ENCODE measurements at places on chromosomes 7 and 10.
A peak's percentile ranks its signal among the peaks of the same experiment; 100 is the strongest.

GRCh38 chr10:24756283-24756682, 32.6 kb upstream of the ARHGAP21 start:
- DNase-seq, result no peak

DNA sequence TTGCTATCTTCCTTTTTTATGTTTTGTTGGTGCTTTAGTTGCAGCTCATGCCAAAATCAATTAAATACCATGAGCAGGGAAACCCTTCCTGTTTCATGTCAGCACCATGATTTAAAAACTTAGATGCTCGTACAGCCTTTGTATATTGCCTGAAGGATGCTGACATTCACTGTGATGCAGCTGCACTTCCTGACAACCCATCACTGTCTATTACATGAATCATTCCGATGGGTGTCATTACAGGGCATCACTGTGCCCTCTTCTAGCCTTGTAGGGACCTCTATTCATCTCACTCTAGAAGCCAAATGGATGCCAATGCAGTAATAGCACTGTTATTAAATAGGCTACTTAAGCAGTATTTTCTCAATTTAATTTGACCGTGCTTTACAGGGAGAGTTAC, 18.3 kb upstream of the ITGB1 start:
- DNase-seq, result no peak

DNA sequence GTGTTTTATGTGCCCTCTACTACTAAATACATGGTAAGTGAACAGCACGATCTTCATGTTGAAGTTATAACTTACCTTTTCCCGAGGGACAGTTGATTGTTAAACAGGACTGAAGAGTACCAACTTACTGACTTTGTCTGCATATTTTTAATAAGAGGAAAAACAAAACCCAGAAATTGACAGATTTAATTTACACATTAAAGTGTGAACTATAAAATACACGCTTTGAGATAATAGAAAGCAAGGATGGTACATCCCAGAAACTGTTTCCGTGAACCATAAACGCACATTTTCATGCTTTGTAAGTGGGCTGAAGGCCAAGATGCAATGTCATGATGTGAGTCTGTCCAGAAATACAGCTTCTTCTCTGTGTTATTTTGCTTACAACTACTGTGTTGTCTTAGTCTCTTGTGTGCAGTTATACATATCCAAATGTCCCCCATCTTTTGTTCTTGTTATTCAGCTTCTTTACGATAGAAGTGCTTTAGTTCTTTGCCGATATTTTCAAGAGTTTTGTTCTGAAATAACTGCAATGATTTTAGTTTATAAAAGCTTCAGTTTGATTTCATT, 190.1 kb downstream of the MLLT10 start:
- no peak for DNase-seq

GRCh38 chr10:123564631-123565030, 101.5 kb upstream of the GPR26 start:
- no peak for DNase-seq

DNA sequence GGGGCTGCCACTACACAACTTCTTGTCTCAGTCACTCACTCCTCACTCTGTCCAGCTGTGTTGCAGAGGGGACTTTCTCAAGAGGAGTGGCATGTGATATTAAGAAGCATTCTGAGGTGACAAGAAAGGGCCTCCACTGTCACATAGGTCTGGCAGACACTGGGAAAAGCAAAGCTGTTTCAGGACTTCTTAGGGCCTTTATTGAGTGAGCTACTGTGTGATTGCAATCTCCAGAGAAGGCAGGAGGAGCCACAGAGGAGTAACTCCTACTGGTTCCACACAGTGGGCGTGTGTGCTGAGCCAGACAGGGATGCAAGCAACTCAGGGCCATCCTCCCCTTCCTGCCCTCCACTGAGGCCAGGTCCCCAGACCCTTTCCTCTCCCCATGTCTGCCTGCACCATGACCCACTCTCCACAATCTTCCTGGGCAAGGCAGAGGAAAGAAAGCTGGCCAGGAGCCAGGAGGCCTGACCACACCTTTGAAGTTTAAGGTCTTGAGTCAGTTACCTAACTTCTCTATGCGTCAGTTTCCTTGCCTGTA, 262.0 kb upstream of the ZMIZ1 start:
- no peak for DNase-seq

DNA sequence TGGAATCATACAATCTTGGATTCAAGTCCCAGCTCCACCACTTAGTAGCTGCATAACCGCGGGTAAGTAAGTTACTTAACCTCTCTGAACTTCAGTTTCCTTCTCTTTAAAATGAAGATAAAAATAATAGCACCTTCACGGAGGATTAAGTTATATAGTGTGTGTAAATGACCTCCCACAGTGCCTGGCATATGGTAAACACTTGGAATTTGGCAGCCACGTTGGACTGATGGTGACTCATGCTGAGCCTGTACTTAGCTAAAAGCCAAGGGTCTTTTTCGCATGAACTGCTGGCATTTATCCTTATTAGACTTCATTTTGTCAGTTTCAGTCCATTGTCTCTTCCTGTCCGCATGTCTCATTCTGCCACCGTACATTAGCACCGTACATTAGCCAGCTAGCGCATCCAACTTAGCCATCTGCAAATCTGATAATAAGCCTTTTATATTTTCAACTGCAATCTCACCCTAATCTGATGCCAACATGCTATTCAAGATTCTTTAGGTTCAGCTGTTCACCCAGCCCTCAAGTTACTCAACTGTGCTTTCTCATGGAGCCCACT, 11.2 kb downstream of the SLC13A4 start:
- no peak for DNase-seq

GRCh38 chr7:11206177-11206899, 232.7 kb downstream of the PHF14 start:
- no peak for DNase-seq

- DNase-seq, result peak; percentile 24
These were observed 79.3 kb upstream of the ACBD5 start for GRCh38 chr10:27319752-27320431.

- DNase-seq, result no peak
These were observed 31.8 kb downstream of the BAMBI start for GRCh38 chr10:28709001-28709710.

DNA sequence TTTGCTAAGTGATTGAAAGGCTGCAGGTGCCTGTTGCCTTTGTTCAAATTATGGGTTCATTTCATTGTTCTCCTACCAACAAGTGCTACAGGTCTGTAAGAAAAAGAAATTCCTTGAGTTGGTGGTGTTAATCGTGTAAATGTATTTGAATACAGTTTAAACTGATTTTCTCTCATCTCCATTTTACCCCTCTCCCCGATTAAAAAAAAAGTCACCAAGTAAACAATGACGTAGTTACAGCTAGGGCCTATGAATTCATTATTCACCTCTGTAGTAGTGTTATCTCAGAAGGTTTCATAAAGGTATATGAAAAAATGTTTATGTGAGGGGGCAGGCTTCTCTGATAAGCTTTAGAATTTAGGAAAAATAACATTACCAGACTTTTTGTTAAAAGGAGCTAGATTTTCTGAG, 1.1 kb downstream of the REEP3 start:
- no peak for DNase-seq

- no peak for DNase-seq
These were observed 7.6 kb downstream of the ITGB8 start for GRCh38 chr7:20338285-20338684.

DNA sequence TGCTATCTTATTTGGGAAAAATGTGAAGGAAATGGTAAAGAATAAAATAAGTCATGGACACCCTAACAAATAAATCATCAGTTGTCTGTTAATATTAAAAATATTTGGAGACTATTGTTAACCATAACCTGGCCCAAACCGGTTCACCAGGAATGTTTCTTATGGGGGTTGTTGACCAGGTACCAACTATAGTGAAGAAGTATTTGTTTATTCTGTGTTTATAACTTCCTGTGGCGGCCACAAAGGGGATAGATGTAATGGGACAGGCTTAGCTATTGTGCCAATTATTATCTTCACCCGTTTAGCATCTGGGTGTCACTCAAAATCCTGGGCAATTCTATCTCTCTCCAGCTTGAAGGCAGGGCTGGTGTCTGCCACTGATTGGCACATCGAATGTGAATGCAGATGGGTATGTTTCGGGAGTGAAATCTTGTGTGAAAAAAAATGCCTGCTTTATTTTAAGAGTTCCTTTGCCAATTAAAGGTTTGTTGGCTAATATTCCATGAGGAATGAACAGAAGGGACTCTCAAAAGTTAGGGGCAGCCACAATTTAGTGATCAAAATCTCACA, 500.9 kb downstream of the ARL4A start:
- DNase-seq, result no peak

DNA sequence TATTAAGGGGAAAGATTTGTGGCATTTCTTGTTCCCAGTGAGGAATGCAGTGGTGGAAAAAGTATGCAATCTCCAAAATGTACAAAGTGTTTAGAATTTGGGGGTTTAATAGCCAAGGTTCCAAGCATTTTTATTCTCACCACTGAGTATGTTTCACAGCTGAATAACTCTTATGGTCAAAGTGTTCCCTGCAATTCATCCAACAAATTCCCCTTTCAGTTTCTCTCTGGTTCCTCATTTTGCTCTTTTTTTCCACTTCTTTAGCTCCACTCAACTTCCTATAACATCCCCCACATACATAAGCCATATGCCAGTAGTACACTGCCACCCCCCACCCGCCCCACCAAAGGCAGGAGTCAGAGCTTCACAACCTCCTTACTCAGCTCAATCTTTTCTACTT, 4.6 kb downstream of the HECW1 start:
- no peak for DNase-seq

GRCh38 chr7:94050046-94050445, 45.9 kb upstream of the BET1 start:
- DNase-seq, result peak; percentile 29

DNA sequence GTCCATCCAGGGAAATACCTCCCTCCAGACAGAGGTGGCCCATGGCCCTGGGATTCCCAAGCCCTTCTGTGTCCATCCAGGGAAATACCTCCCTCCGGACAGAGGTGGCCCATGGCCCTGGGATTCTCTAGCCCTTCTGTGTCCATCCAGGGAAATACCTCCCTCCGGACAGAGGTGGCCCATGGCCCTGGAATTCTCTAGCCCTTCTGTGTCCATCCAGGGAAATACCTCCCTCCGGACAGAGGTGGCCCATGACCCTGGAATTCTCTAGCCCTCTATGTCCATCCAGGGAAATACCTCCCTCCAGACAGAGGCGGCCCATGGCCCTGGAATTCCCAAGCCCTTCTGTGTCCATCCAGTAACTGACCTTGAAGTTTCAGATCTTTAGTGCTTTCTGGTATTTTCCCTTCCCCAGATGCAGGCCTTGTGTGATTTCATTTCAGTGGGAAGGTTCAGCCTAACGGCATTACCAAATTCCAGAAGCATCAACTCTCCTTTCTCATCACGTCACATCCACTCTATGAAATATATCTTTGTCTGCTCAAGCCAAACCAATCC, 28.8 kb upstream of the DIP2C start:
- no peak for DNase-seq

- DNase-seq, result no peak
These were observed 823.1 kb upstream of the LRRTM3 start for GRCh38 chr10:66102756-66103155.

GRCh38 chr10:3528271-3528670, 256.7 kb downstream of the KLF6 start:
- no peak for DNase-seq

- no peak for DNase-seq
These were observed 13.3 kb downstream of the DHTKD1 start for GRCh38 chr10:12081879-12082557.

- no peak for DNase-seq
These were observed 162.3 kb downstream of the ZMYND11 start for GRCh38 chr10:297567-297966.

GRCh38 chr7:114639451-114639850, 224.8 kb downstream of the FOXP2 start:
- no peak for DNase-seq

- no peak for DNase-seq
These were observed 554.4 kb downstream of the REEP3 start for GRCh38 chr10:64075604-64076003.

GRCh38 chr10:107013258-107014006, 151.1 kb downstream of the SORCS1 start:
- no peak for DNase-seq

DNA sequence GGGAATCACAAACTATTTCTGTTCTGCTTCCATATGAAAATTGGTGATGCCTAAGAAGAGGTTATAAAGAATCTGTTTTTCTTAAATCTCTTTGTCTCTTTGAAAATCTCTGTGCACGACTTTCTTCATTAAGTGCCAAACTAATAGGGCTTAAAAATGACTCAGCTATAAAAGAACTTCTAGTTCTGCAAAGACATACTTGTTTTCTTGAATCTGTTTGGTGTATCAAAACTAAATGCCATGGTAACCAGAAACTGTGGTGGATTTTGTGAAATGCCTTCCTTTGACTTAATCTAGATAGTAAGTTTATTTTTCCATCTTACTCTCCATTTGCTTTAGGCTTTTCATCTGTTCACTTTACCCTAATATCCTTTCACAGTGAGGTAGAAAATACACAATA, 417.8 kb downstream of the PARD3 start:
- no peak for DNase-seq

DNA sequence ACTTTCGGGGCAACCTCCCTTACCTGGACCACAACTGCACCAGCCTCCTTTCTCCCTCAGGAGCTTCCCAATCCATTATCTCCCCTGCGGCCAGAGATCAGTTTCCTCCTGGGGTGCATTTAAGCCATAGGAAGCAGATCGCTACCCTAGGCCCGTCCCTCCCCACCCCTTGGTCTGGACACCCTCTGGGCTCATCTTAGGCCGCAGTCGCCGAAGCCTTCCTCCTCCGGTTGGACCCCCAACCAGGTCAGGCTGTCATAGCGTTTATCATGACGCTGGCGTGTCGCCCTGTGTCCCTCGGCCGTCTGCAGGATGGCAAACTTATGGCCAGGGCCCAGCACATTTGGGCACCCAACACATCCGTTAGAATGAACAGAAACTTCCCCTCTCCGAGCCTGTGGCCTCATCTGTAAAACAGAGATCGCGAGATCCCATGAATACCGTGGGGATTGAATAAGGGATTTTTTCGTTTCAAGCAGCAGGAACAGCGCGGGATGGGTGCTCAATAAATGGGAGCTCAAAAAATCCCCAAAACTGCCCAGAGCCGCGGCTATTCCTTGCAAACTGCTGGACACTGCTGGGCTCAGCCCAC, 669 bp upstream of the AP5Z1 start:
- DNase-seq, result no peak

DNA sequence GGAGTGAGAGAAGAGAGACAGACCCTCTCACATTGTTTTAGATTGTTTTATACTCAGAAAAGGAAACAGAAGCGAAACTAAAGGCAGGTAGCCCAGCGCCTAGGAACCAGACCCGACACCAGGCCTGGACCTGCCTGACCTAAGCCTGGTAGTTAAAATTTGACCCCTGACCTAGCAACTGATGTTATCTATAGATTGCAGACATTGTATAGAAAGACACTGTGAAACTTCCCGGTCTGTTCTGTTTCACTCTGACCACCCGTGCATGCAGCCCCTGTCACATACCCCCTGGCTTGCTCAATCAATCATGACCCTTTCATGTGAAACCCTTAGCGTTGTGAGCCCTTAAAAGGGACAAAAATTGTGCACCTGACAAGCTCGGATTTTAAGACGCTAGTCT, 31.6 kb downstream of the VIPR2 start:
- DNase-seq, result no peak

- no peak for DNase-seq
These were observed 32.4 kb upstream of the TOMM7 start for GRCh38 chr7:22855049-22855392.
